NCI-H1930 (cell line): ENCODE measurements at places on chromosomes 6 and 20.

GRCh38 chr20:37630166-37630565 is 63.7 kb upstream of the CTNNBL1 start:
- no peak for DNase-seq

GRCh38 chr6:122871079-122871478 is 82.0 kb downstream of the SMPDL3A start:
- no peak for DNase-seq

DNA sequence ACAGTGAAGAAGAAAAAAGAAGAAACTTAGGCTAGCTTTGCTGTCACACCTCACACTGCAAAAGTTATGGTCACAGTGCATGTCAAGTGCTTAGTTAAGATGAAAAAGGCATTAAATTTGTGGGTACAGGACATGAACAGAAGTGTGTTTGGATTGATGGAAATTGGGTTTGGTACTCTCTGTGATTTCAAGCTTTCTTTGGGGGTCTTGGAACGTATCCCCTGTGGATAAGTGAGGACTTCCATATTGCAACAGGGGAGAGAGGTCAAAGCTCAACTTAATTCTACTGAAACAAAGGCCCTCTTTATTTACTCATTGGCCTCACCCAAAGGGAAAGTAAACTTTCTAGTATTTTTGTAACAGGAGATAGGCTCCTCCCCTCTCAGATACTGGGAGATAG is 138.3 kb upstream of the FUT9 start:
- no peak for DNase-seq

DNA sequence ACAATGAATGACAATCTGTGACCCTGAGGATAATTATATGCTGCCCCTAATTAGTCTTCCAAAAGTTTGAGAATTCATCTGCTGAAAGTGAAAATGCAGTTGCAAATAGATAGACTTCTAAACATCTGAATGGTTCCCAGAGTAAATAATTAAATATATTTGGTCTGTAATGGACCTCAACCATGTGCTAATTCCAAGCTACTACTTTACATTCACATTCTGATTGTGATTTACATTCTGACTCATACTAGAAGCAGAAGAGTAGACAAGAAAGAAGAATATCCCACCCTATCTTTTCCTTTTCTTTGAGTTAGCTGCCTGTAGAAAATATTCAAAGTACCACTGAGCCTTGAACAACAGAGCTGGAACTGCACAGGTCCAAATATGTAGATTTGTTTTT is 80.8 kb downstream of the PTPRK start:
- DNase-seq = no peak

GRCh38 chr6:10420546-10421157 is 5.8 kb upstream of the TFAP2A start:
- no peak for DNase-seq

GRCh38 chr20:33191484-33191883 is 23.5 kb downstream of the BPIFA2 start:
- DNase-seq = no peak

DNA sequence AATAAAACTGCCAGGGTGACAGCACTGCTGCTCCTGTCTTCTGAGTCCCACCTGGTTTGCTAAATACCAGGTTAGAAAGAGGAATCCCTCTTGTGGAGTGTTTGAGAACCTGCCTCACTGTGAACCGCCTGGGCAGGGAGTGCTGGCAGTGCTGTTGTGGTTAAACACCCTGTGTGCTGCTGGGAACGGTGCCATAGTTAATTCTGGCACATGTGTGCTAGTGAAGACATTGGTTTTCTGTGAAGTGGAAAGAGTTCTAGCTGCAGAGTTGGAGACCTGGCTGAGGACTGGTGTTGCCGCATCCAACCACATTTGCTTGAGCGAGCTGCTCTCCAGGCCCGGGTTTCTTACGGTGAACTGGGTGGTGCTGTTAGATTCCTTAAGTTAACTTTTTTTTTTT is 72.7 kb downstream of the IGF2R start:
- DNase-seq = no peak

- no peak for DNase-seq
Measured at GRCh38 chr20:47013606-47014005, 119.0 kb downstream of the EYA2 start.

- no peak for DNase-seq
Measured at GRCh38 chr6:15763364-15763763, 100.5 kb upstream of the DTNBP1 start.

DNA sequence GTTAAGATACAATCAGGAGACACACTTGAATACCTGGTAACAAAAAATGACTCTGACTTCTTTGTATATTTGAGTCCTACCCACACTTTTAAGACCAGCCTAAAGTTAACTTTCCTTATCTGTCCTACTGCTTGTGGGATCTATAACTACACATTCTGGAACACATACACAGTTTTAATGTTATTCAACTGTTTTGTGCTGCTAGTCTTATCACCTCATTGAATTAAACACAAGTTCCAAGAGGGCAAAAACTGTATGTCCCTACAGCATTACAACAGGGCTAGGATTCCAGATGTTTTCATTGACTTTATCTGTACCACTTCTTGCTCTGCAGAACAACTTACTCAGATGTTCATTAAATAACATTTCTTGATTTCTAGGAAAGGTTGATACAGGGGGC is 2.8 kb downstream of the HMGN3 start:
- DNase-seq = no peak

- no peak for DNase-seq
Measured at GRCh38 chr20:42742926-42743325, 446.8 kb downstream of the PTPRT start.

GRCh38 chr20:3731944-3732326 is 550 bp upstream of the HSPA12B start:
- no peak for DNase-seq

GRCh38 chr6:94190030-94190429 is 770.7 kb upstream of the EPHA7 start:
- DNase-seq = no peak

DNA sequence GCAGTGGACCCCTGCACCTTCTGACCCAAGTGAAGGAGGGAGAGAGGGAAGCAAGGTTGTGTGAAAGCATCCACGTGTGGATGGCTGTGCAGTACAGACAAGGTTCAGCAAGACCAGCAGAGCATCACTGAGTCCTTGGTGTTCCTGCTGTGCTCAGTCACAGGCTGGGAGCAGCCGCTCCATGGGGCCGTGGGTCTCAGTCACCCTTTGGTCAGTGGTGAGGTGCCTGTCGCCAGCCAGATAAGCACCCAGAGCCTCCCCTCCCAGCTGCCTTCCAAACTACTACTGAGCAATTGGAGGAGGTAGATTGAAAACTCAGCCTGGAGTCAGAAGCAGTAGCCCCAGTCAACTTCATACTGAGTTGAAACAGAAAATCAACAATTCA is 218.9 kb downstream of the SLC24A3 start:
- no peak for DNase-seq

DNA sequence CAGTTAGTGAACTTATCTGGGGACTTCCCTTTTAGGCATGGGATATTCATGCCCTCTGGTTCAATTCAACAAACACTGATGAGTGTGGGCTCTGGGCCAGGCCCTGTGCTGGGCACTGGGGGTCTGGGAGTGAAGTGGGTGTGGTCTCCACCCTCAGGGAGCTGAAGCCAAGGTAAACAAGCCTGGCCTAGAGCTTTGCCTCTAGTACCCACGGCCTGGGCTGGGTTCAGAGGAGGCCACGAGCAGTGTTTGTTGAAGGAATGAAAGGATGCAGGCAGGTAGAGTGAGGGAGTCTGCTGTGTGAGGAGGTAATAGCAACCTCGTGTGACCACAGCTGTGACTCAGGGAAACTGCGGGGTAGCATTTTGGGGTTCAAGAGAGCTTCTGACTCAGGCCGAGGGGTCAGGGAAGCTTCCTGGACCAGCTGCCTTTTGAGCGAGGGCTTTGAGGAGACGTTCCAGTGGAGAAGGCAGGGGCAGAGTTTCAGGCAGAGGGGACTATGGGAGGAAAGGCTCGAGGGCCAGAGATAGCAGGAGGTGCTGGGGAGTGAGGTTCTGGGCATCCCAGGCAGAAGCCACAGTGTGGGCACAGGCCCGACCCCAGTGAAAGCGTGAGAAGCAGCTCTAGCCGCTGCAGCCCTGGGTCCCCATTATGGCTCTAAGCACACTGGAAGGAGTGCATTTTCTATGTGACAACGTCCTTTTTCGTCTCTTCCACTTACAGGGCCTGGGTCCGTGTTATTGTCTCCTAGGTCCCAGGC is 5.6 kb downstream of the MYLK2 start:
- DNase-seq = no peak

- no peak for DNase-seq
Measured at GRCh38 chr6:3081960-3082359, 13.7 kb downstream of the RIPK1 start.

DNA sequence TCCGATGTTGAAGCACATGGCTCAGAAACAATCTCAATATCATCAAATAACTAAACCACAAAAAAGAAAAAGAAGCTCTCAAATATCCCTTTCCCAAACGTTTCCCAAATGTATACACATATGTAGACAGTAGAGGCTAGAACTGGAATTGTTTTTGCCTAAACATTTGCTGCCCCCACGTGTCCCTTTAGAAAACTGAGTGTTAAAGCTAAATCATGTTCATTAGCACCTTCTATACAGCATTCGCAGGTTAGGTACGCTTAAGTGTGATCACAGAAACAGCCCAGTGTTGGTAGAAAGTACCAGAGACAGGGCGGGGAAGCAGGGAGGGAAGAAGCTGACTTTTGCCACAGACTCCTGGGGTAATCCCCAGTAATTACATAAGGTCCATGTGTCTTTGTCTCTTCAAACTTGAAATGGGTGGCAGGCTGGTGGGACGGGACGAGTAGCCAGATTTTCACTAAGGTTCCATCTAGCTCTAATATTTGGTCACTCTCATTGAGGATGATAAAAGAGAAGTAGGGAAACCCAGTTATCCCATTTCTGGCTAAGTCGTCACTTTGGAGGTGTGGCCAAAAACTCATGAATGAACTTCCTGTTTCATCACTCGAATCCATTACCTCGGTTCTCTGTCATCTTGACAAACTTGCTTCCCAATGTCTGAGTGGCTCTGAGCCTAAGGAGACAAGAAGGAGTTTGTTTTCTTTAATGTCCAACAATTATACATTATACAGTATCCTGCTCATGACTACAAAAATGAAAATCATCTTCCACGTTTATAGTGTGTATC is 15.0 kb upstream of the TFAP2A start:
- no peak for DNase-seq

GRCh38 chr20:19758133-19758500 is at the start of gene RIN2:
Gene RIN2, plus strand, starts transcription at chr20:19758258. Its CDS starts 131,344 bp downstream, at chr20:19889602.
- DNase-seq = no peak

- DNase-seq = no peak
Measured at GRCh38 chr6:30570740-30571074, 535 bp upstream of the ABCF1 start.

DNA sequence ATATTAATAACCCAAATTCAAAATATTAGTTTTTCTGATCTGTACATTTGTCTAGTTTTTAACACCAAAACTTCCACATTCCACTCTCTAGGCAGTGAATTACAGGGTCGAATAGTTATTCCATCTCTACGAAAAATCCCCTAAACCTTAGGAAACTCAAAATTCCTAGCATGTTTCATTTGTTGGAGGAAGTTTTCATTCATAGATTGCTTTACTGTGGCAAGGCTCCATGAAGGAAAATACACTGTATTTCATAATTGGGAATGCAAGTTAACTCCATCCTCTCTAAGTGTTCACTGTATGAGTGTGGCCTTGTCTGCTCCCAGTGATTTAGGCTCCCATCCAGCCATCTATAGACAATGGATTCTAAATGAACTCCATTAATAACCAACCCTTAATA is 296.1 kb downstream of the TENT5A start:
- no peak for DNase-seq

- DNase-seq = no peak
Measured at GRCh38 chr20:14764511-14765369, 427.3 kb upstream of the FLRT3 start.

DNA sequence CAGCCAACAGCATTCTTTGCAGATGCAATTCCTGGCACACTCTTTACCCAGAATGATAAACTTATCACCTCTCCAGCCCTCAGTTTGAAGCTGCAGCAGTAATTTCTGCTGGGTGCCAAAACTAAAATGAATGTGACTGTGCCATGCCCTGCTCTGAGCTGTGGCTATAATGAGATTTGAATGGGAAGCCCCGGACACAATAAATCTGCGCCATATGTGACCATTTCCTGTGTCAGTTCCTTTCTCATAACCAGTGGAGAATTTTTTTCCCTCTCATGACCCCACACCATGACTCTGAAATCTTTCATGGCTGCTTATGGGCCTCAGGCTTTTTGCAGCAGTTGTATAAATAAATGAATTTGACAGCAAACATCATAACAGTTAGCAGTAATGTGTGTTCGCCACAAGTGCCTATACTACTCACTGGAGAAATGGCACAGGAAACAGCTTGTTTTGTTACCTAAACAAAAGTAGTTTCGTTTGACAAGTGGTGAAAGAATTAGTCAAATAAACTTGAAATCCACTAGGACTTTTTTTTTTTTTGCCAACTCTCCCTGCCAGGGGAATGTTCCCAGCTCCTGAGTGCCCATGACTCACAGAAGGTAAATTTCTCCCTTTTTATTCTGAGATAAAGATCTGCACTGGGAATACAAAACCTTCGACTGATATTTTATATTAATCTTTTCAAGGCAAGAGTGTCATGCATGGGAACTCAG is 408.4 kb downstream of the PKHD1 start:
- DNase-seq = no peak
